ENCODE measurements at places on chromosomes 11 and 22. TPM values are rescaled to one million over a fixed set of nuclear protein-coding genes. Genes with fewer than 3 reads are reported as not detected.

Gene RAB39A
- total RNA-seq, result 0.43 TPM

Gene A4GALT
- 23.4 TPM for total RNA-seq

Gene UCP2
- total RNA-seq, result 82.4 TPM

Gene TRABD
- 24.5 TPM for total RNA-seq

Gene ENTHD1
- not detected for total RNA-seq

Gene TPCN2
- total RNA-seq, result 12.6 TPM

Gene LARGE1
- 5.0 TPM for total RNA-seq

Gene BTBD18
- total RNA-seq, result not detected

Gene KRTAP5-9
- total RNA-seq, result 0.09 TPM

Gene KDM4D
- total RNA-seq, result 0.29 TPM

Gene OR10D3
- not detected for total RNA-seq

Gene NCR3LG1
- total RNA-seq, result 2.5 TPM

Gene OR5P2
- not detected for total RNA-seq

Gene ANGPTL5
- 0.14 TPM for total RNA-seq

Gene PKNOX2
- total RNA-seq, result not detected

Gene MTA2
- 84.4 TPM for total RNA-seq

Gene DKK3
- 21.0 TPM for total RNA-seq

Measured in A549 treated with Hydrocortisone at 1 μM for 4 hours (cell line).